Stimulated activated CD4-positive, alpha-beta T cell treated with anti-CD3 and anti-CD28 coated beads, TNF-alpha, amount 100 ng/mL, for 1 hour (primary cell): ENCODE measurements at places on chromosomes 5 and 9.

GRCh38 chr9:112421771-112422222 is 41.9 kb downstream of the HSDL2 start:
- DNase-seq, result no peak

GRCh38 chr5:119309326-119309725 is 46.5 kb upstream of the TNFAIP8 start:
- DNase-seq, result no peak

DNA sequence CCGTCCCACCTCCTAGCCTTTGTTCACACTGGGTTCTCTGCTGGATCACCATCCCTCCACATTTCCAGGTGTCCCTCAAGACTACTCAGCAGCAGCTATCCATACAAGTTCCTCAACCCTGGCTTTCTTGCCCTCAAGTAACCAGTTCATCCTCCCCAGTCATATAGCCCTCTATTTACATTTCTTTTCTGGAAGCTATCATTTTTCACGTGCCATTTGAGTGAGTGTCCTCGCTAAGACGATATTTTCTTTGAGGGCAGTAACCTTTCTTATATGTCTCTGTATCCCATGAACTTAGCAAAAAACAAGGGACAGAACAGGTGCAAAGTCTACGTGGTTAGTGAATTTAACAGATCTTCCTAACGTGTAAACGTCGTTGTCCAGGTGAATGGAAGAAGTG is 29.6 kb upstream of the KCNMB1 start:
- DNase-seq, result no peak

DNA sequence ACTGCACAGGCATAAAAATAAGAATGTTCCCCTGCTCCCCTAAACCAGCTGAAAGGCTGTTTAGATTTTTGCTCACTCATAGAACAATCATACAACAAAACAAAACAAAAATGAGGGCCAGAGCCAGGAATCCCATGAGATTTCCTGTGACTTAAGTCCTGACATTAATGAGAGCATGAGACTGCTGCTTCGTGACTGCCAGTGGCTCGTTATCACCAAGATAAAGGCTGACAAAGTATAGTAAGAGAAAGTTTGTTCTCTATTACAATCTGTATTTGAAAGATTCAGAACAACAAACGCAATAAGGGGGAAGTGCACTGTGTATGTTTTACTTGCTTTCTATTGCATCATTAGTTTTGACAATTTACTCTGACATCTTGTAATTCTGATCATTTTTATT is 837.1 kb upstream of the C9orf72 start:
- no peak for DNase-seq

DNA sequence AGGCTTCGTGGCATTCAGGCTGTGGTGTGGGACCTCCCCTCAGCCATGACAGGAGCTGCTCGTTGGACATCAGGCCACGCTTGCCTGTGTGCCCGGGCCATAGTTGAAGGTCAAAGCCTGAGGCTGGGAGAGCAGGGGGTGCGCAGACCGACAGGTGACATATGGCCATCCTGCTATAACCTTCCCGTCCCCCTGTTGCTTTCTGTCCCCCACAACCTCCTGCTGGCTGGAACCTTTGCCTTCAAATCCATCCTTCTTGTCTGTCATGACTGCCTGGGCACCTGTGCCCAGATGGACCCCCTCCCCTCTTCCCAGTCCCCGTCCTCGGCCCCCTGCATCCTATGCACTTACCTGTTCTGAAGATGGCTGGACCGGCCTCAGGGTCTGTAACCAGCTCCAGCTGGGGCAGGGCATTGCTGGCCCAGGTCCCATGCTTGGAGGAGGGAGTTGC is 83.2 kb downstream of the WNK2 start:
- DNase-seq, result no peak

DNA sequence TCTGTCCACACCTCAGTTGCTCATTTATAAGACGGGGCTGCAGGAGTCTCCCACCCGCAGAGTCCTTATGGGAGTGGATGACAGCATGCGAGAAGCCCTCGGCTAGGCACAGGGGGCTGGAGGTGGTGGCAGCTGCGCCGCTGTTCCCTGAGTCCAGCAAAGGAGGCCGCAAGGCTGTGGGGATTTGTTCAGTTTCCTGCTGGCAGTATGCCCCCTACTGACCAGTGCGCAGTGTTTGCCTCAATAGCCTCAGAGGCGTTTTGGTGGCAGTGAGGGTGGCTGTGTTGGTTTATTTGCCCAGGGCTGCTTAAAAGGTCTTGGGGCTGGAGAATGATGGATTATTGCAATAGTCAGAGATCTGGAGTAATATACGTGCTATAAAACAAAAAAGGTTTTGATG is 176.3 kb upstream of the OTULINL start:
- DNase-seq, result no peak

GRCh38 chr5:37086466-37087173 is 162.6 kb downstream of the CPLANE1 start:
- DNase-seq, result no peak

DNA sequence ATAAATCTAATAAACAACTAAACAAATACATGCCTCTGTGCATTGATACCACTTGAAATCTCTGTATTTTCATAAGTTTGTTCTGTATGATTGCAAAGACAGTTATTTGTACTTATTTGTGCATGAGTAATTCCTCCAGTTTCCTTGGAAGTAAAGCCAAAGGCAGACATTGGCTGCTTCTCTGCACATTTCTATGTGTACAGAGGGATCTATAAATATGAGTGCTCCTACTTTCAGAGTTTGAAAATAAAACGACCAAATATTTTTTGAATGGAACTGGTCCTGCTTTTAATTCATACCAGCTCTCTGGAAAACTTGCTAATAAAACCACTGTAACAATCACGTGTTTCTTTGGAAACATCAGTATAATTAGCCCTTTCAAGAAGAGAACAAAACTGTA is 306.5 kb downstream of the MAN2A1 start:
- no peak for DNase-seq

DNA sequence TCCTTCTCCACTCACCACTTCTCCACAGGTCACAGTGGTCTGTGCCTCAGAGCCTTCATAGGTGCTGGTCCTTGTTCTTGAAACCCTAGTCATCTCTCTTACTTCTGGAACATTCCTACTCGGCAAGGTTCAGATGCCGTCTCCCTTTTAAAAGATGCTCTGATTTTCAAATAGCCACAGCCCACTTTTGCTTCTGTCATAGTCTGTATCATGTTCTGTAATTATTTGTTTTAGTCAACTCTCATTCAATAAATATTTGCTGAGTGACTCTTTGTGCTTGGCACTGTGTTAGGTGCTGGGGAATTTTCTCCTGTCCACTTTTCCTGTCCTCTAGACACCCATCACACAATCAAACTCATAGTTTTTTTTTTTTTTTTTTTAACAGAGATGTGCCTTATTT is 181.3 kb upstream of the IL12B start:
- DNase-seq, result no peak

DNA sequence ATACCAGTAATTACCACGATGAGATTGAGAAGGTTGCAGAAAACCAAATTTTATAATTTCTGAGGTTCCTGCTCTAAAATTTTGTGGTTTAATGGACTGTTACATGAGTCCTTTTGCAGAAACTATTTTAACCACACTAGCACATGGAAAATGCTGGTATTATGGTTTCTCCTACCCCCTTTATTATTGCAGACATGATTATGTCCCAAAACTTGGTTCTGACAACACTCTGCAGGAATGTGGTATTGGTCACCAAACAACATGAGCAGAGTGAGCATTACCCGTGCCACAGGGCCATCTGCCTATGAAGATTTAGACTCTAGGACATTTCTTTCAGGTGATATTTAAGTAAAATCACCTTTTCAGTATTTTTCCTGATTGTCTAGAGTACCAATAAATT is 2.8 kb upstream of the ECM2 start:
- DNase-seq, result no peak

GRCh38 chr5:176133289-176133870 is 104.8 kb upstream of the SIMC1 start:
- DNase-seq, result no peak

DNA sequence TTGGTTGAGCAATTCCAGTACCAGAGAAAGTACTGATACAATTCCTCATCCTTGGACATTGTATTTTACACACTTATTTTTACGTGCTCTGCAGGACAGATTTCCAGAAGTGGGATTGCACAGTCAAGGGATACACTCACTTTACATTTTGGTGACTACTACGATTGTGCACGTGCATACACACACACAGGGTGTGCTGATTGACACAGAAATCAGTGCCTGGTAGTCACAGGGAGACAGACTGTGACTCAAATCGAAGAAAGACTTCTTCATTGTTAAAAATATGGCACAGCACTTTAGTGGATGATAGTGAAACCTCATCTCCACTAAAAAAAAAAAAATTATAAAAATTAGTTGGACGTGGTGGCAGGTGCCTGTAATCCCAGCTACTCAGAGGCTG is 1.5 kb downstream of the GARIN3 start:
- DNase-seq, result no peak

DNA sequence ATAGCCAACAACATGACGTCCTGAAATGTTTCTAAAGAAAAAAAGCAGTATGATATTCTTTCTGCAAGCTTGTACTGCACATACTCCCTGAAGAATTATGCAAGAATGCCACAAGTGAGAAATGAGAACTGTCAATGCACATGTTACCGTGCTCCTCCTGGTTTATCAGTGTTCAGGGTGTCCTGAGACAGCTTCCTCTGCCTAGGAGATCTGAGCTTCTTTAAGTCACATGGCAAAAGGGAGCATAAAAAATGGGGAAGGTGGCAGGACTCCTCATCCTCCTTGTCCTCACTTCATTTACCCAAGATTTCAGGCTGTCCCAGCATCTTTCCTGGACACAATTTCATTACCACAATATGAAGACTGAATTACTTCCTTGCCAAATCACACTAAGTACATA is 238.2 kb downstream of the GLIS3 start:
- DNase-seq, result no peak

GRCh38 chr9:94809778-94810177 is 83.3 kb downstream of the AOPEP start:
- DNase-seq, result no peak

GRCh38 chr5:169115461-169116124 is 185.3 kb downstream of the SLIT3 start:
- DNase-seq, result no peak

GRCh38 chr5:177232358-177232757 is 71.2 kb downstream of the RAB24 start:
- no peak for DNase-seq

GRCh38 chr9:69392826-69393225 is 67.8 kb downstream of the ENTREP1 start:
- DNase-seq, result no peak

DNA sequence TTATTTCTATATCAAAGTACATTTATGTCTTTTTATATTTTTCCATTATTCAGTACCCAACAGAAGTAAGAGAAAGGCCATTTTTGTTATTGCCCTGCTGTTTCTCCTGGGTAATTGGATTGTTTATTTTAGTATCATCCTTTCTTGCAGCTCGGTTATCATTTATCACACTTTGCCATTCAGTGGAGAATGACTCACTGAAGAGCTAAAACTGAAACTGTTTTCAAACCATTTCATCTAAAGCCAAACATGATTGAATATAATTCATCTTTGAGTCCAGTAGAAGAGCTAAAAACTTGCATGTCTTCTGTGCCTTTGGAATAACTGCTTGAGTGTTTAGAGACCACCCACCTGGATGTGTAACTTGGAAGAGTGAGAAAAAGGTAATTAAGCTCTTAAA is 139.5 kb upstream of the PRDM9 start:
- DNase-seq, result no peak

DNA sequence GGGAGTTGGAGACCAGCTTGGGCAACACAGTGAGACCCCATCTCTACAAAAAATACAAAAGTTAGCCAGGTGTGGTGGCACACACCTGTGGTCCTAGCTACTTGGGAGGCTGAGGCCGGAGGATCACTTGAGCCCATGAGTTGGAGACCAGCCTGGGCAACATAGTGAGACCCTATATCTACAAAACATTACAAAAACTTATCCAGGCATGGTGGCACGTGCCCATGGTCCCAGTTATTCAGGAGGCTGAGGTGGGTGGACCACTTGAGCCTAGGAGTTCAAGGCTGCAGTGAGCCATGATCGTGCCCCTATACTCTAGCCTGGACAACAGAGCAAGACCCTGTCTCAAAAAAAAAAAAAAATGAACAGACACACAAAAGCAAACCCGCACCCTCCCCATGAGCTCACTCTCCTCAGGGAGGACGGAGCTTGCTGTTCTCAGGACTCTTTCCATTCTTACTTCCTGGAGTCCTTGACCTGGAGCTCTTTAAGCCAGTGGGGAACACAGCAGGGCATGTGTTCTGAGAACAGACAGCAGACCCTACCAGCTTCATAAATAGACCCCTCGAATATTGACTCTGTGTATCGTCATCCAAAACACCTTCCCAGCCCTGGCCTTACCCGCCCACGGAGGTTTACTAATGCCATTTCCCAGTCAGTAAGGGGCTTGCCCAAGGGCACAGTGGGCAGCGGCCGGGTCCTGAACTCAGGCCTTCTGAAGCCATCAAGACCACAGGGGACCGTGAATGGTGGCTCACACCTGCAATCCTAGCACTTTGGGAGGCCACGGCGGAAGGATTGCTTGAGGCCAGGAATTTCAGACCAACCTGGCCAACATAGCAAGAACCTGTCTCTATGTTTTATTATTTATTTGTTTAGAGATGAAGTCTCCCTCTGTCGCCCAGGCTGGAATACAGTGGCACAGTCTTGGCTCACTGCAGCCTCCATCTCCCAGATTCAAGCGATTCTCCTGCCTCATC is 11.1 kb downstream of the PTGES2 start:
- DNase-seq, result no peak

- DNase-seq, result no peak
Measured at GRCh38 chr9:135075234-135076142, 12.0 kb upstream of the OLFM1 start.

DNA sequence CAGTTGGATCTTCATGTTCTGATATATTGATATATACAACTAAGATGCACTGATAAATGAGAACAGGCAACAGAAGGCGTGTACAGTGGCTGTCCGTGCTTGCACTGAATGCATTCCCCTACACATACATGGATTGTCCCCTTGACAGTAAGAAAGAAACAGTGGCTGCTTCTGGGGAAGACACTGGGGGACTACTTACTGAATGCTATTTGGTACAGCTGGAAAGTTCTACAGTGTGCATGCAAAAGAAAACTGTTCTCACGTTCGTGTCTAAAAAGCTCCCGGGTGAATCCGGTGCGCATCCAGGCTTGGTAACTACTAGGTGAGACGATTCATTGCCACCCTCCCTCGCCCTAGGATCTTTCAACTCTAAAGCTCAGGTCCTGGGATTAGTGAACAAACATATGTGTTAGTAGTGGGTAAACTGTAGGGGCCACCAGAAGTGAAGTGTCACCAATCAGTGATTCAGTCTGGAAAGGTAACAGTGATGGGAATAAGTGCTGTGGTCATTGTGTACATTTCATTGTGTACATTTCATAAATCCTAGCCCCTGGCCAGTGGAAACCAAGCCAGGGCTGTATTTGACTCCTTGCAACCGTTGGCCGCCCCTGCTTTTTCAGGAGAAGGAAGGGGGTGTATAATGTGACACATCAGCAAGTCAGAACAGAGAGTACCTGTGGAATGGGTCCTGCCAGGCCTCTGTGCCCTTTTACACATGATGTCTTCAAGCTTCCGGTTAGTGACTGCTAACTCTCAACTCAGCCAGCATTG is 46.3 kb upstream of the BOD1 start:
- DNase-seq, result no peak
